HepG2 (cell line): ENCODE measurements at places on chromosomes 11 and 22.

DNA sequence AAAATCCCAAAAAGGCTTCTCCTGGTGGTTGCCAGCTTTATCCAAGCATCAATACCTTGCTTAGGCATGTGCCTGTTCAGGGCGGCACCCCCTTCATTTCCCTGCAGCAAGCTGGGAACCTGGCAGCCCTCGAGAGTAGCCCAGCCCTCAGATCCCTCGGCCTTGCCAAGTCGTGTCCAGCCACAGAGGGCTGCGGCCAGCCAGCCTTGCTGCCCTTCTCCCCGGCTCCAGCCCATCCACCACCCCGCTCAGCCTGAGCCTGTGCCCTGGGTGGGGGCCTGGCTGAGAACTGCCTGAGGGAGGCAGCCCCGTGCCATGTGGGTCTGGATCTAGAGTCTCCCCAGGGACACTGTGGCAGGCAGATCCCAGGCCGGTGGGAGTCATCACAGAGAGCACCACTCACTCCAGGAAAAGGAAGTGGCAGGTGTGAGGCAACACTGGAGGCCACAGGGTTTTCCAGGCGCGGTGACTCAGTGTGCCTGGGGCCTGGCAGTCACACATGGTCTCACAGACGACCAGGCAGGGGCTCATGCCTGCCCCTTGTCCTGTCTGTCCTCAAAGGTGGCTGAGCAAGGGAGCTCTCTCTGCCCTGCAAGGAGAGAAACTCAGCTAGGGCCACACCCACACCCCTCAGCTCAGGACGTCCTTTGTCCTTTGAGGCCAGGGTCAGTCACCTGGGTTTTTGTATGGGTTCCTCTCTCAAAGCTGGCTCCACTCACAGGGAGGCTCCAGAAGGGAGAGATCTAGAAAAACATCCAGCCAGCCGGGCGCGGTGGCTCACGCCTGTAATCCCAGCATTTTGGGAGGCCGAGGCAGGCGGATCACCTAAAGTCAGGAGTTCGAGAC lies 12.2 kb upstream of the CDC42BPG start:
- peak; percentile 68 for DNase-seq

DNA sequence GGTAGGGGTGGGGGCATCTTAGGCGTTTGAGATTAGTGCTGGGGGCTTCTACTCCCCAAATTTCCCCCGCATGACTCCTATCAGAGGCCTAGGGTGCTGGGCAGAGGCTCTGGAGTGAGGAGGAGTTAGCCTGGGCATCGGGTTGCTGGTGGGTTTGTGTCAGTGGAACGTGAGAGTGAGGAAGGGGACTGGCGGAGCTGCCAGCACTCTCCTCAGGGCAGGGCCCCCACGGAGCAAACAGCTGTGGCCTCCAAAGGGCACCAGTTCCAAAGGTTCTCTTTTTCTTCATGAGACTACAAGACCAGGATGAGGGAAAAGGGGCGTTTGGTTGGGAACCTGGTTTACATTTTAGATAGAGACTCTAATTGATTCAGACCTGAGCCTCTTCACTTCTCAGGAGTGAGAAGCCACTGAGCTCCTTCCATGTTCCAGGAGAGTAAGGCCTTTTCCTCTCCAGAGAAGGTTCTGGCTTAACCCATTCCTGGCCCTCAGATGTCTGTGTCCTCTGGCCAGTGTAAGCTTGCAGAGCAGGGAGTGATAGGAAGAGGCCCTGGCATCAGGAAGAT lies 35.6 kb upstream of the CDON start:
- DNase-seq = no peak

GRCh38 chr11:128415539-128415938 lies 171.8 kb downstream of the ETS1 start:
- DNase-seq = no peak

DNA sequence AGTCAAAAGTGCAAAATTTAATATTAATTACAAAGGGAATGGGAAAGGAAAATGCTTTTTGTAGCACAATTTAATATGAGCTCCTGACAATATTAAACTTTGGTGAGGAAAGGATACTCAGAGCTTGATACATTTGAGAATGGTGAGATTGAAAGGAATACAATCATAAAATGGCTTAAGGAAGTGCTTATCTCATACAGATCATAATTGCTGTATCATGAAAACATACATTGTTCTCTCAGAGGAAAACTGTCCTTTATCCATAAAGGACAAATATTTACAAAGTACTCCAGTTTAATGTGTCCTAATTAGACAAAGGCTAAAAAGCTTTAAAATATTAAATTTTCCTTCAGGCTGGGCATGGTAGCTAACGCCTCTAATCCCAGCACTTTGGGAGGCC lies 260.4 kb downstream of the TMEM135 start:
- no peak for DNase-seq

DNA sequence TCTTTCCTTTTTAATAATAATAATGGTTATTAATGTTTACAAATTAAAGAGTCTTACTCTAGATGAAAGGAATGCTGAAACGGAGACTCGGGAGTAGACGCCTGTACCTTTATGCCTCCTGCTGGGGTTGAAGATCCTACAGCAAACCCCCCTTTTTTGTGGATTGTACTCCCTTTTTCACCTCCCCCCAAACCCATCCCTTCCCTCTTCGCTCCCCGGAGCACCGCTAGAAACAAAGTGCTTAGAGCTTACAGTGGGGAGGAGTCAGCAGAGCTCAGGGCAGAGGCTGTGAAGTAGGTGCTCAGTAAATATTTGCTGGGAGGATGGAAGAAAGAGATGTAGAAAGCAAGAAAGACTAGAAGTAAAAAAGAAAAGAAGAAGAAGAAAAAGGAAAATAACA lies 169.7 kb downstream of the NXPE2 start:
- no peak for DNase-seq

- DNase-seq = no peak
These were observed 15.2 kb upstream of the SORL1-AS1 start for GRCh38 chr11:121467965-121468364.

DNA sequence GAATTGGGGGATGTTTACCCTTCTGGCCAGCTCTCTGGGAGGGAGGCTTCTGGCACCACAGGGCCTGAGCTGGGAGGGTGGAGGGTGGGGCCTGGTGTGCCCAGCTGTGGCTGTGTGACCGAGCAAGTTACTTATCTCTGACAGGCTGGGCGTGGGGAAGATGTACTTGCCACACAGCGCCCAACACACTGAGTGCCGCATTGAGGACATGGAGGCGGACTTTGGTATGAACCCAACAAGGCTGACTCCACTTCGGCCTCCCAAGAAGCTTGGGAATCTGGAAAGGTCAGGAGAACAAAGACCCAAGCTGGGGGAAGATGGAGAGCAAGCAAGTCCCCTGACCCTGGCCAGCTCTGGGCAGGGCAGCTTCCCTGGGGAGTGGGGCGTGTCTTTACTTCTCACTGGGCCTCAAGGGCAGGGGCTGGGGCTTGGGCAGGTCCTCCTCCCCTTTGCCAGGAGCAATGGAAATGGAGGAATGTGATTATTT lies 2.4 kb upstream of the MGAT3 start:
- DNase-seq = no peak

DNA sequence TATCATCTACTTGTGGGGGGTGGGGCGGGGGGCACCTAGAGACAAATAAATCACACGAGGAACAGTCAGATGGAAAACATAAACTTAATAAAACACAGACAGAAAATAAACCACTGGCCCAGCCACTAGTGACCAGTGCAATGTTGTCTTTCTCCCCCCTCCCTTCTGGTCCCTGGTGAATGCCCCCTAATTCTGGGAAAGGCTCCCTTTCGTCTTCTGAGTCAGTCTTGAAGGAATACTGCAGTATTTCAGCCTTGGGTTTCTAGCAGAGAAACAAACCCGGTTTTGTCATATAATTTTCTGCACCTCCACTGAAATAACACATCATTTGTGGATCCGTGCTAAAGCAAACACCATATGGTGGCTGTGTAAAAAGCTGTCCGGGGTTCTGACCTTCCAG lies 101.7 kb downstream of the ABTB2 start:
- DNase-seq = no peak

DNA sequence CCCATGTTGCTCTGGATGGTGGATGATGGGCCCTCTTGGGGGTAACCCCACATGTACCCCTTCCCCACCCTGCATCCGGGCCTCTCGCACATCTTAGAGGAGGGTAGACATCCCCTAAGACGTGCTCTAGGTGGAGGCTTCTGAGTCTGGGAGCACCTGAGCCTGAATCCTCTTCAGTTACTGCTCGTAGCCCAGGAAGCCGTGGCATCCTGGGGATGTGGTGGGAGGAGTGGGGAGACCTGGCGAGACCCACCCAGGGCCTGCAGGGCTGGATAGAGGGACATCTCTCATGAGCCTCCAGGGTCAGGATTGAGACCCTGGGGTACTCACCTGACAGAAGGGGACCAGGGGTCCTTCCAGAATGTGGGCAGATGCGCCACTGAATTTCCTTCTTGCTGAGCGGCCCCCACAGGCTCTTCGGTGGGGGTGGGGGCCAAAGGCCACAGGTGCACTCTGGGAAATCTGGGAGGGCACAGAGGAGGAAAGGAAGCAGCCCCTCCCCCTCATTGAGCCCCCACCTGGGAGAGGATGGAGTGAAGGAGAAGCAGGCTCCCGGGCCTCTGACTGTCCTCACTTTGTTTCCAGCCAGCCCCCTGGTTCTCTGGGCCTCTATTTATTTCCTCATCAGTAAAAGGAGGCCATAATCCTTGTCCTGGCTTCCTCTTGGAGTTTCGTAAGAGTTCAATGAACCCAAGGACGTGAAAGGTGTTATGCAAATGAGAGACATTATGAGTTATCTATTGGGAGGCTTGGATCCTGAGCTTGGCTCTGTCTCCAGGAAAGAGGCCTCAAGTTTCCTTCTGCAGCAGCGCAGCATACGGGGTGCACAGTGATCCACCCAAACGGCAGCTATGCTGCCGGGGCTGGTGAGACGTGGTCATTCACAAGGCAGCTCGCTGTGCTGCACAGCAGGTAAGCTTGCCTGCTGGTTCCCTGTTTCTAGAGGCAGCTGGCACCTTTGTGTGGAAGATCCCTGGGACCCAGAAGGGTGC lies 31.2 kb downstream of the KCNJ4 start:
- peak; percentile 56 for DNase-seq

DNA sequence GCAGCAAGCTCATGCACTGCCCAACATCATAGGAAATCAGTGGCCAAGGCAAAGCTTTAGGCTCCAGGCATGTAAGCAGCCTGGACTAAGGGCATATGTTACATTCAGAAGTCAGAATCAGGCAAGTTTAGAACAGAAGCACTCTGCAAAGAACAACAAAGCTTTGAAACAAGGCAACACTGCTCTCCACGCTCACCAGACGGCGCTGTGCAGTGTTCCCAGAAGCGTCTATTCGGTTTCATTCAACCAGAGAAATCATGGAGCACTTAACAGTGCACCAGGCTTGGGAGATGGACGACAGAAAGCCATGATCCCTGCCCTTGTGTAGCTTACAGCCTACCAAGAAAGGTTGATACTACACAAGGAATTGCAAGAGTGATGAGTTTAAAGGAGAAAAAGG lies 555.8 kb downstream of the BUD13 start:
- peak; percentile 34 for DNase-seq
